NCI-H187 (cell line): ENCODE measurements at places on chromosomes 2 and 18.

- DNase-seq, result no peak
Measured at GRCh38 chr2:16391986-16392385, 273.6 kb downstream of the CYRIA start.

- DNase-seq, result no peak
Measured at GRCh38 chr2:56195563-56195962, 11.8 kb downstream of the CCDC85A start.

DNA sequence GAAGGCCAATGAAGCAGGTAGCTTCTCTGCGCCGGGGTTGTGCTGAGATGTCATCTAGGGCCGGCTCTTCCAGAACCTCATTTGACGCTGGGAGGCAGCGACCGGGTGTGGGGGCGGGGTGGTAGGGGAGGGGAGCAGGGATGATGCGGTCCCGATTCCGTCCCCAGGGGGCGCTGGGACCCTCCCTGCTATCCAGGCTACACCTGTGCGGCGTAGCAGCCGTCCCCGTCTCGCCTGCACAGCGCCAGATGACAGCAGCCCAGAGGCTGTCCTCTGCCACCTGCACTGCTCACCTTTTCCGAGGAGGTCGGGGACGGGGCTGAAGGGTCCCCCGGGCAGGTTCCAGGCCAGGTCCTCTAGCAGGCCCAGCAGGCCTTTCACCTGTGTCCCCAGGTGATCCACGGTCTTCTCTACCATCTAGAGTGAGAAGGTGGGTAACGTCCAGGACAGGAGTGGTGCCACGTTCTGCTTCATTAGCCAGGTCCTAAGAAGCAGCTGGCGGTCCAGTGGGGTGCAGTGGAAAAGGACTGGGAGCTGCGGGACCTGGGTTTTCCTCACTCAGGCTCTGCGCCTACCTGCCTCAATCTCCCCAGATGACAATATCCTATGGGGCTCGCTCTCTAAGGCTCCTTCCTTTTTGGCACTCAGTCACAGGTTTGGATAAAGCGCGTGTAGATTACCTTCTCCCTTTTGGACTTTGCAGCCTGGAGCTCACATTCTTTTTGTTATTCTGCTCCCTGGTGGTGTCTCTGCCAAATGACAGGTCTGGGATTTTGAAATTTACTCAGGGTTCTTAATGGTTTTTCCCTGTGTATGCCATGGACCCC lies 56.0 kb upstream of the RAB6C start:
- DNase-seq, result peak; percentile 6

DNA sequence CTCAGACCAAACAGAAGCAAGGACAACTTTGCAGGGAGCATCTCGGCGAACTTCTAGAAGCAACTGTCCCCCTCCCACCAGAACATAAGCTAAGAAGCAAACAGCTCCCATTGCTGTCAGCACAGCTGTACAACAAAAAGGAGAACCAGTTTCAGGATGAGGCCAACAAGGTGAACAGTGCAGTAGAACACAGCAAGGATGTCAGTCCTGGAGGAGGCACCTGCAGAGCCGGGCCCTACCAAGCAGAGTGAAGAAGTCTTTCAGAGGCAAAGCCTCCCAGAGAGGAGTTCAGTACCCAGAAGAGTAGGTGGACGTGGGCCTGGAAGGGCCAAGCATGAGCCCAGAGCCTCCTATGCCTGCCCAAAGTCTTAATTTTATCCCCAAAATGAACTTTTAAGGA lies 1.0 kb downstream of the PASK start:
- DNase-seq, result no peak

DNA sequence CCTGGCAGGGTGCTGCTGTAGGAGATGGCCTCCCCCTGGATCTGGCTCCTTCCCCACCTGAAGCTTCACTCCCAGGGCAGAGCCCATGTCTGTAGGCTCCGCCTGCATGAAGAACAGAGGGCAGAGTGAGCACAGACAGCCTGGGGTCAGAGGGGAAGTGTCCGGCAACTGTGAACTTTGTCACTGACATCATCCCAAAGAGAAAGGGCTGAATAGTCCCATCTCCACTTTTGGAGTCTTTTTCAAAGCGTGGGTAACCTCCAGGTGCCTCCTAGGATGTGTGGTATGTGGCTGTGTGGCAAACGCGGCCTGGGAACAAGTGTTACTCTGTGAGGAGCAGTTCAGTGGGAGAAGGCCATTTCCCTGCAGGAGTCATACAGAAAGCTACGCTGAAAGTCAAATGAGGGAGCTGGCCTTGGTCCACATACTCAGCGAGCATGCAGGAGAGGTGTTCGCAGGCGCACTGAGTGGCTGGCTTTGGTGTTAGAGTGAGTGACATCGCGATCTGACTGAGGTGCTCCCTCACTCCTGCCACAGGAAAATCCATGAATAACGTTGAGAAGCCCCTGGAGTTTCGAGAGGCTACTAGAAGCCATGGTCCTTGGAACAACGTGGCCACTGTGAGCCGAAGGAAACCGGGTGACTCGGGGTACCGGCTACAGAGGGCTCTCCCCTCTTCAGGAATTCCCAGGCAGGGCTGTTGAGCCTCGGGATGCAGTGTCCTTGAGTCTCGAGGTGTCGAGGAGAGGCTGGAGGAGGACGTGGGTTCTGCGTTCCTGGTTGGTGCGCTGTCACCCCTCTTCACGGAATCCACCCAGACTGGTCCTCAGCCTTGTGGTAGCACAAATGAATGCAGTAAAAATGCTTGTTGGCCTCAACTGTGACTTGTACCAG lies 54.7 kb downstream of the CABLES1 start:
- DNase-seq, result no peak

GRCh38 chr2:157258520-157259326 lies 1.2 kb downstream of the GALNT5 start:
- no peak for DNase-seq

DNA sequence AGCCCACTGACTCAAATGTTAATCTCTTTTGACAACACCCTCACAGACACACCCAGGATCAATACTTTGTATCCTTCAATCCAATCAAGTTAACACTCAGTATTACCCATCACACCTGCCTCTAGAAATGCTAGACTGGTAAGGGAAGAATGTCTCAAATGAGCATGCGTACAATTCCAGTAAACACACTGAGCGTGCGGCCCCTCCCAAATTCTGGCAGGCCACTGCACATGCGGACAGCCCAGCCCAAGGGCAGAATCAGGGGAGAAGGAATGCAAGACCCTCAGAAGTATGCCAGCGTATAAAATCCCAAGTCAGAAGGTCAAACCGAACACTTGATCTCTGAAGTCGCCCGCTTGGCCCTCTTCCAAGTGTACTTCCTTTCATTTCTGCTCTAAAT lies 7.6 kb upstream of the EMILIN2 start:
- no peak for DNase-seq

DNA sequence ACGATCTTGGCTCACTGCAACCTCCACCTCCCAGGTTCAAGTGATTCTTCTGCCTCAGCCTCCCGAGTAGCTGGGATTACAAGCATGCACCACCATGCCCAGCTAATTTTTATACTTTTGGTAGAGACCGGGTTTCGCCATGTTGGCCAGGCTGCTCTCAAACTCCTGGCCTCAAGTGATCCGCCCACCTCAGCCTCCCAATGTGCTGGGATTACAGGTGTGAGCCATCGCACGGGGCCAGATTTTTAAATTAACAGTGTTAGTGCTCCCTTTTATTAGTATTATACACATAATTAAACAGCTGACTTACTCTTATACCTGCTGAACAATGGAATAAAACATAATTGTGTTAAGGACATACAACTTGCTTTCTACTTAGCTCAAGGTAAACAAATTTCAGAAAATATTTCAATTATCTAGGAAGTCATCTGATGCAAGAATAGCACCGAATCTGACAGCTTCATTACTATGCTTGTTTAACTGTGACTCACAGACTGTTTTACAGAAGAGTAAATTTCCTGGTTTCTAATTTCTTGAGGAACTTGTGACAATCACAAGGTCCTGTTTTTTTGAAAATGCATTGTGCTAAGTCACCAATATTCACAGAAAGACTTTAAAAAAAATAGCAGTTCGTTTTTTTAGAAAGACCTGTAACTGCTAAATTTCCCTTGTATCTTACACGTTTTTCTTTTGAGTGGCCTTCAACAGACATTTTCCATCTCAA lies 51.2 kb downstream of the SPIRE1 start:
- no peak for DNase-seq

- no peak for DNase-seq
Measured at GRCh38 chr2:16726147-16726546, 60.5 kb upstream of the CYRIA start.

DNA sequence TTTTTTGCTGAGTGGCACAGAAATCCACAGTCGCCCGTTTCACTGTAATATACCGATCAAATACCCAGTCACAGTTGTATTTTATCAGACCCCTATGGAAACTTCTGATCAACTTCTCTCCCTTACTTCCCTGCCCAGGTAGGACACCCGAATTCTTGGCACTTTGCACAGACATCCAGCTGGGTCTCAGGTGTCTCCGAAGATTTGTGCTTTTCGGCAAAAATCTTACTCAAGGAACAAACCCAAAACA lies 596 bp downstream of the MREG start:
- no peak for DNase-seq

GRCh38 chr18:68498185-68498584 lies 216.7 kb downstream of the TMX3 start:
- no peak for DNase-seq

GRCh38 chr18:24915547-24915946 lies 436.4 kb downstream of the ZNF521 start:
- DNase-seq, result no peak

DNA sequence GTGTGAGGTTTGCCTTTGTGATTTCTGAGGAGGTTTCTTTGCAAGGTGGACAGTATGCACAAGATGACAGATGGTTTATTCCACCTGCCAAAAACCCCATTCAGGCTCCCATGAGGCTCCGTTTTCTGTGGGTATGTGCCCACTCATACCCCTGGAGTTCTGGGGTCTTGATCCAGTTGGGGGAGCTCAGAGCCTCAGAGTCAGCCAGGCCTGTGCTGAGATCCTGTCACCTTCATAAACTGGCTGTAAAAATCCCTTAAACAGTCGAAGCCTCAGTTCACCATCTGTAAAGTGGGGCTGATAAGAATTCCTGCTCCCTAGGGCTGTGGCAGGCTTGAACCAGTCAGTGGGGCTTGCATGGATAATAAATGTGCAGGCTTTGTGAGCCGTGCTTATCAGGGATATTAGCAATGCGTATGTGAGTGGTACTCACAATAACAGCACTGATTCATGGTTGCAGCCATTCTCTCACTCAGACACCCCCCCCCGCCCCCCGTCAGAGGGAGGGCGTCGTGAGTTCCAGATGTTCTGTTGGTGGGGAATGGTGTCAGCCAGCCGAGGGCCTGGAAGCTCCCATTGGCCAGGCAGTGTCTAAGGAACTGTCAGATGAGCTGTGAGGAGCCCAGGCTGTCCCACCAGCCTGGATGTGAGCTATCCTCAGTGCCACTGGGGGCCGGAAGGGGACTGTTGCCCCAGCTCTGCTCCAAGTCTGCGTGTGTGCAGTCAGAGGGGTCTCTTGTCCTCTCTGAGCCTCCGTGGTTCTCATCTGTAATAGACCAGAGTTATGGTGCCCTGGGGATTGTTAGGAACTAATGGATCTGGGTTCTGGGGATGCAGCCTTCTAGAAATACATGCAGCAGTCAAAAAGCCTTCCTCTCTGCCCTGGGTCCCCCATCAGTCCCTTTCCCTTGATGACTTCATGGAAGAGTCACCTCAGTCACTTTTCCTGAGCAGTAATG lies 51.7 kb downstream of the KCNIP3 start:
- DNase-seq, result no peak

DNA sequence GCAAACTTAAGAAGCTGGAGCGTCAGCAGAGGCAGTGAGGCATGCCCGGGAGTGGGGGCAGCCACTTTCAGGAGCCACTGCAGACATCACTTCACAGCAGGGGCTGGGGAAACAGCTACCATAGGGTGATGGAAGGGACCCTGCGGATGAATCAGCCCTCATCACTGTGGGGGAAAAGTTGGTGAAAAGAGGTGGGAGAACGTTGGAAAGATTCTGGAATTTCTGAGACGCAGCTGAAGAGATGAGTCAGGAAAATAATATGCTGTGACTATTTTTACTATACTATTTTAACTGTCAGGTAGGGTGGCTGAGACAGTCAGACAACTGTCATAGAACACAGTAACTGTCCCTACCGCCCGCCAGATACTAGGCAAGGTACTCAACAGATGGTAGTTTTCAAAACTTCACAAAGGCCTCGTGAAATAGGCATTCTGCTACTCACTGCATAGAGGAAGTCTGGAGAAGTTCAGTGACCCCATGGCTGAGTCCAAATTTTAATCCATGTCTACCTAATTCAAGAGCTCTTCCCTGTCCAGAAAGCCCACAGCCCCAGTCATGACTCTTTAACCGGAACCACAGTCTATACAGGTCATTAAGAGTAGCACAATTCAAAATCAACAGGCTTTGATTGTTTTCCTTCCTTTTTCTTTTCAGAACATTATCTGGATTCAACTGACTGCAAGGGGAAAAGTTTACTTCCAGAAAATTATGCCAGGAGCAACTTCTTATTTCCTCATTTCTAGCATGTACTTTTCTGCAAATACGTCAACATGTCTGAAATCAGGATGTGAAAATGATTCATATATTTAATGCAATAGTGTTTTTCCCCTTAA lies 39.3 kb upstream of the EPB41L3 start:
- no peak for DNase-seq

- DNase-seq, result no peak
Measured at GRCh38 chr2:232573042-232573441, 22.6 kb downstream of the EIF4E2 start.

DNA sequence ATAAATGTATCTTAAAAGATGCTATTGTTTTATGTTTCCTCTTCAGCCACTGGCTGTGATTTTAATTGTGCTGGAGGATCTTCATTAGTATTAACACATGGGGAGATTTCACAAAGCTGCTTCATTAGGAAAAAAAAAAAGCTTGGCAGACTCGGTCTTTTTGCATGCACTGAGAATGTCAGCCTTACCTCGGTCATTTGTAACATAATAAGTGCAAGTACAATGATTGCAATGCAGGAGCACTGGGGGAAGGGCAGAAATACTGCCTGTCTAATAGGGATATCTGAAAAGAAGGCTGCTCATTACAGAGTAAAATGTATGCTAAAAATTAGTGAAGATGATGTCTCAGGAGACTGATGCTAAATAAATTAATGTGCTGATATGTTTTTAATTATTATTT lies 1.3 kb upstream of the BAZ2B start:
- no peak for DNase-seq

DNA sequence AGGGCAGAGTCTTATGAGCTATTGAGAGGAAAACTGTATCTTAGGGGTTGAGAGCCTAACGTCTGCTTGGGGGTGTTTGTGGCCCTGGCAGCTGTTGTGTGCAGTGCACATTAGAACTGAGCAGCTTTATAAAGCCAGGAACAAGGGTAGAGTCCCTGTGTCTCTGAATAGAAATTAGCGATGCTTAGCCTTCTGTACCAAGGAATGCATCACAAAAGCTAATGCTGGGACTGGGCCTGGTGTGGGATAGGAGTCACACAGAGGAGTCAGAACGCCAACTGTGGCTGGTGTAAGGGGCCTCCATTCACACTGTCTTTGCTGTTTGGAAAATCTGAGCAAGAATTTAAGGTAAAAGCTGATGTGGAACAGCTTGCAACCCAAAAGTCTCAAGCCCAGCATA lies 283.2 kb downstream of the SOX11 start:
- DNase-seq, result no peak

- DNase-seq, result no peak
Measured at GRCh38 chr2:37827911-37828511, 97.1 kb upstream of the RMDN2 start.
